ENCODE measurements at places on chromosomes 12 and 14.

DNA sequence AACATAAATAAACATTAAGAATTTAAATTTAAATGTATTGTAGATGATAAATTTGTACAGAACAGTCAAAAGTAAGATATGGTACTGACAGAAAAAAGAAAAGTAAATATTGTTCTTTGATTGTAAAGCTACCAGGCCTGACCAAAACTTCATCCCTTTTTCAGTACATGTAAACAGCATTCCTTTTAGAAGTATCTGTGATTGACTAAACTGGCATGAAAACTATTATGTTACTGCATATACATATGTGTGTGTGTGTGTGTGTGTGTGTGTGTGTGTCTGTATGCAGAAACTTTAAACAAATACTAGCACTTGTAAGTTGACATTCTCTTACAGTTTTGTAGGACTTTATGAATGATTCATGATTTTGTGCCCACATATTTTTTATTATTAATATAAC, 270.9 kb downstream of the C12orf50 start:
- DNase-seq = no peak

DNA sequence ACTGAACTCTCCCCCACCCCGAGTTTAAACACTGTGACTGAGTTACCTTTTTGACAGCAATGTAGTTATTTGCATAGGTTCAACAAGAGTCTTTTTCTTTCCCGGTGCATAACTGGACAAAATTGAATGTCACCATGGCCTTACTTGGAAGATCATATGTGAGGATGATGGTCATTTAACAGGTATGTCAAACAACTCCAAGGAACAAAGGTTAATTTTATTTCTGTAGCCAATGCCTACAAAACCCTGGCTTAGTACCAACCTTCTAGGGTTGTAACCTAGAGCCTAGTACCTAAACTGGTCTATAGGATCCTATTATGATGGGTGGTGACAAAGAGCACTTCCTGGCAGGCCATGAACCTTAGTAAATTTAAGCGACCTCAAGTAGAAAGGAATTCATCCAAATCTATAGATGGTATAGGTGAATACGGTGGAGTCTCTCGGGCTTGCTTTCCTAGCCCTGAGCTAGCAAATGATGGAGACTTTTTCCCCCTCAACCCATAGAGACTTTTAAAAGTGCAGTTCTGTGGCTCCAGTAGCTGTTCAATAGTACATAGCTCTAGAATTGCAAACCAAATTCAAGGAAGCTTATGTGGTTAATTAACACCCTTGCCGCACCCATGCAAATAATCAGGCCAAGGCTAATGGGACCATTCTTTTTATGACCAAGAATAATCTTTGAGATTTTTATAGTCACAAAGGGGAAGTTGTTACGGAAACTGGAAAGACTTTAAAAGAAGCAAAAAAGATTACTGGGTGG, 89.0 kb downstream of the SLC38A1 start:
- no peak for DNase-seq

DNA sequence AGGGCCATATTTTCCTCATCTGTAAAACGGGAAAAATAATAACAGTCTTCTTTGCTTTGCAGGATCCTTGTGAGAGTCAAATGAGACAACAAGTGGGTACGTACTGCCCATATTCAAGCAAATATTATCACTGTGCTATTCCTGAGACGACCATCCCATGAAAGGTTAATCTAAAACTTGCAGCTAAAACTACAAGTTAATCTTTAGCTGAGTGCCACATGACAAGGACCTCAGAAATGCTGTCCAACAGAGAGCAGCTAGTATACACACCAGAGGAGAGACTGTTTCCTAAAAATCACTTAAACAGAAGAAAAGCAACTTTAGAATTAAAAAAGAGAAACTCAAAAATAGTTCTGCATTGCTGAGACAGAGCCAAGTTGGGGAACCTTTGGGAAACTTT, 162.7 kb upstream of the TMTC2 start:
- no peak for DNase-seq

- DNase-seq = no peak
Observed at GRCh38 chr14:67524634-67524963, 8.5 kb upstream of the PLEKHH1 start.

GRCh38 chr12:62647586-62647985, 181.0 kb downstream of the MON2 start:
- no peak for DNase-seq

DNA sequence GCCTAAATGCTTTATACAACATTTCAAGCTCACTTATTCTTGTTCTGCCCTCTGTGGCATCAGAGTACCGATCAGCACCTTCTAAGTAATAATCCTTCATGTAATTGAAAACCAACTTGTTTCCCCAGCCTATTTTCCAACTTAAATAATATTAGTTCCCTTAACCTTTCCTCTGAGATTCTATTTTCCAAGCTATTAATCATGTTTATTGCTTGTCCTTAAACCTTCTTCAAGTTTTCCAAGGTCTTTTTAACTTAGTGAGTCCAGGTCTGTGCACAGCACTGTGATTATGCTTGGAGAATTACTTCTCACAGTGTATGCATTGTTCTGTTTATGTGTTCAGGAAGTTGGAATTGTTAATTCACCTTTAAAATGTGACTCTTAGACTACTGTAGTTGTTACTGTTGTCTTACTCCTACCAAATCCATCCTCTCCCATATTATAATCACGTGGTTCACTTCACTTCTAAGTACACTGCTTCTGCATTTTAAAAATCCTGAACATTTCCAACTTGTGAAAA, 1039.3 kb upstream of the FOXG1 start:
- no peak for DNase-seq

GRCh38 chr12:28620281-28620680, 430.0 kb downstream of the CCDC91 start:
- no peak for DNase-seq

DNA sequence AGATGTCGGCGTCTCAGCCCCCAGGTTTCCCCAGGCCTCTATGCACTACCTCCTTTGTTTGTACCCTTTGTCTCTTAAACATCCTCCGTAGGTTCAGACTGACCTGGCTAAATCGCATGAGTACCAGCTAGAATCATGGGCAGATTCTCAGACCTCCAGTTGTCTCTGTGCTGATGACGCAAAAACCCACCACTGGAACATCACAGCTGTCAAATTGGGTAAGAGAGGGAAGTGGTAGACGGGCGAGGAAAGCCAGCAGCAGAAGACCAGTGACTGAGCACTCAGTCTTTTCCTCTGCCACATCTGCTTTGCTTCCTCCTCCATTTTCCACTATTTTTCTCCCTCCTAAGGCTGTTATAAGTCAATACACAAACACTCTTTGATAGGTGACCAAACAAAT, 29.7 kb downstream of the A2ML1 start:
- DNase-seq = no peak

DNA sequence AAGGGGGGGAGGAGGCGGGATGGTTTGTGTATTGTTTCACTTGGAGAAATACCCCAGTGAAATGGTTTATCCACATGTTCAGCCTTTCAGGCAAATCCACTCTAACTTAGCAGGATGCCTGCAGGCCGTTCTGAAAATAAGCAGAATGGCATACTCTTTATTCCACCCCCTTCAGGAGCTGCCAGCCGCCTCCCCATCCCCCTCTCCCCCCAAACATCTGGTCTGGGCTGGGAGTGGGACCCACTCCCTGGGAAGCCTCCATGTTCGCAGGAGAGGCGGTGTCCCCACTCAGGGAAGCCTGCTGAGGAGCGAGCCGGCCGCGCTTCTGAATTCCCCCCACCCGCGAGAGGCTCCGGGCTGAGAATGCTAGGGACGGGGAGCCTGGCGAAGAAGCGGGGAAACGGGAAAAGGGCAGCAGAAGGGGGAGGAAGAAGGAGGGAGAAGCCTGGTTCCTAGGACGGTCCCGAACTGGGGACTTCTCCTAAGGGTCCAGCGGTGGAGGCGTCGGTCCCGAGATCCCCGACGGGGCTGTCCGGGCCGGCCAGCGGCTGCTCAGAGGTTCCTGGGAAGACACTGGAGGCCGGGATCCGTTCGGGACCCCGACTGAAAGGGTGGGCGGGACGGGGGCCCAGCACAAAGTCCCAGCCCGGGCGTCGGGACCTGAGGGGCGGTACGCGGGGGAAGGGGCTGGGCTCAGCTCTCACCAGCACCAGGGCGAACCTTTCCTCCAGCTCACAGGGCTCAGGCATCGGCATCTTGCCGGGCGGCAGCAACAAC, 666 bp downstream of the FMNL3 start:
- no peak for DNase-seq

- no peak for DNase-seq
Observed at GRCh38 chr12:13373131-13373530, 176.6 kb downstream of the EMP1 start.

- DNase-seq = no peak
Observed at GRCh38 chr12:15240898-15241297, 19.7 kb upstream of the RERG start.

DNA sequence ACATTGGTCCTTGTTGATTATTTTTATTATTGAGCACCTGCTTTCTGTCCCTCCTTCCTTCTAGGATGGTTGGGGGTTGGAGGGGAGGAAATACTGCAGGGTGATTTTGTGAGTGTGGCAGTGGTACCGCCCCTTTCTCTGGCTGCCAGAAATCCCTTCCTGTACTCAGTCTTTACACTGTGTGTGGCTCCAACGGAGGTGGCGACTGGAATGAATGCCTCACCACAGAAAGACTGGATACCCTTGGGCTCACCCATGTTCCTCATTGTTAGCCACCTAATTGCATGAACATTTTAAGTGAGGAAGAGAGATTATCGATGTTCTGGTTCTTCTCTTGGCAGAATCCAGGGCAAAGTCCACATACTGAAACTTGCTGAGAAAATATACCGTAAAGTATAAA, 272.0 kb upstream of the E2F7 start:
- no peak for DNase-seq

- no peak for DNase-seq
Observed at GRCh38 chr14:29410581-29410980, 517.1 kb downstream of the PRKD1 start.

DNA sequence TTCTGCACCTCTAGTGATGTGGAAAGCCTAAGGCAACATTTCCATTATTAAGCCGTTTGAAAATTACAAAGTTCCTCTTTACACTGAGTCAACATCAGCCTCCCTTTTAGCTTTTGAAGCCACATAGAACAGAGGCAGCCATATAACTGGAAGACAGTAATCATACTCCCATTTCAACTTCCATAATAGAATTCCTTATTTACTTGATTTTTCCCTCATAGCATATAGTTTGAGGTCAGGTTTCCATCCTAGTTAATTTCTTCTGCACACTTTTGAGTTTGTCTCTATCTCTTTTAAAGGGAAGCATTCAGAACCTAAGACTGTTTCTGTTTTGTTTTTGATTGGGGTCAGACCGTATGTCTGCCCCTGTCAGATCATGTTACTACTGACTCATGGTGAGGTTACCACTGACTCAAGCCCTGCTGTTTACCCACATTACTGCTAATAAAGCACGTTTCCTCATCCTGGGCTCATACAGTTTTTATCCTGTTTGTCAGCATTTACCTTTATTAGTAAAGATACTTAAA, 161.0 kb downstream of the SLC38A4 start:
- no peak for DNase-seq

DNA sequence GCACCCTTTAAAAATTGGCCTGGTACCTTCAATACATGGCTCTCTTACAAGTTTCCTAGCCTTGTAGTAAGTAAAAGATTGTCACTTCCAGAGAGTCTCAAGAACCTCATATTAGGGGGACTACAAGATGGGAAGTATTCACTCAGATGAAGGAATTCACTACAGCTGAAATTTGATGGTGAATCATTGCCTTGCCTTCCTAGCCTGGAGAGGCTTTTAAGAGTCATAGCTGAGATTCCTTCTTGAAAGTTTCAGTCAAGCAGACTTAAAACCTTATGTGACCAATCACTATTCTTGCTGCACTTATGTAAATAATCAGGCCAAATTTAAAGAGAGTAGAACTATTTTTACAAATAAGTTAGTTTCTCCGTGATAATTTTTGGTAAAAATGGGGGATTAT, 451.6 kb downstream of the TRHDE start:
- DNase-seq = no peak

DNA sequence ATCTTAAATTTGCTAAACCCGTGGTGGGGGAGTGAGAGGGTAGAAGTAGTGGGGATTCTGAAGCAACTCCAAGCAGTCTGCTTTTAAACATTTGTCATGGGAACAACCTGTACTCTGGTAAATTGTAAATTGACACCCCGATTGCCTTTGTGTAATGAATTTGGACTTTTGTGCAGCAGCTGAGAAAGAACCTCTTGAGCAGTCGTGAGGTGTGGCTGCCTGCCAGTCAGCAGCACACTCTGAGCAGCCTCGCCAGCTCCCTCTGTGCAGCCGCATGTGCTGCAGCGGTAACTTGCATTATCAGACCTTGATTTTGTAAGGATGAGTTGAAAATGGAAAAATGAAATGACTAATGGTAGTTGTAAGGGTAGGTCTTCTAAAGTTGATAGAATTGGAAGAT, 74.3 kb downstream of the SUSD6 start:
- DNase-seq = no peak

DNA sequence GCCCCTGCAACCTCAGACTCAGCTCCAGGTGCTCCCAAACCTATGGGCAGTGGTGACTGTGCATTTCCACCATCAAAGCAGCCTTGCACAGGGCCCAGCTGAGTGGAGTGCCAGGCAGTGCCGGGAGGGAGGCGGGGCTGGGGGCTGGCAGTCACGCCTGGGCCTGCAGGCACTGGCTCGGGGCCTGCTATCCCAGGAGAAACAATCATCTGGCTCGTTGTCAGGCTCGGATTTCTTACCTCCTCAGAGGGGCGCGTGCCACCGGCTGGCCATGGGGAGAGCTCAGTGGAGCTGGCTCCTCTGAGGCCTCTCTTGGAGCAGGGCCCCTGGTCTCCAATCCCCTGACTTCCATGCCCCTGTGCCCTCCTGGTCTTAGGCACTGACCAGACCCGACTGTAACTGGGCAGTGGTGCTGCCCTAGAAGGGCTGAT, 20.2 kb upstream of the PPP1R13B start:
- DNase-seq = no peak

Measured in Jurkat, Clone E6-1 (cell line).